ENCODE measurements at places on chromosomes 5 and 9. TPM values are rescaled to one million over a fixed set of nuclear protein-coding genes. Genes with fewer than 3 reads are reported as not detected.

PRSS3 gene
- total RNA-seq, result not detected

ADAMTS13 gene
- total RNA-seq, result 6.0 TPM

VLDLR gene
- total RNA-seq, result 20.3 TPM

FBP1 gene
- total RNA-seq, result 0.80 TPM

PDLIM7 gene
- 129 TPM for total RNA-seq

DNA sequence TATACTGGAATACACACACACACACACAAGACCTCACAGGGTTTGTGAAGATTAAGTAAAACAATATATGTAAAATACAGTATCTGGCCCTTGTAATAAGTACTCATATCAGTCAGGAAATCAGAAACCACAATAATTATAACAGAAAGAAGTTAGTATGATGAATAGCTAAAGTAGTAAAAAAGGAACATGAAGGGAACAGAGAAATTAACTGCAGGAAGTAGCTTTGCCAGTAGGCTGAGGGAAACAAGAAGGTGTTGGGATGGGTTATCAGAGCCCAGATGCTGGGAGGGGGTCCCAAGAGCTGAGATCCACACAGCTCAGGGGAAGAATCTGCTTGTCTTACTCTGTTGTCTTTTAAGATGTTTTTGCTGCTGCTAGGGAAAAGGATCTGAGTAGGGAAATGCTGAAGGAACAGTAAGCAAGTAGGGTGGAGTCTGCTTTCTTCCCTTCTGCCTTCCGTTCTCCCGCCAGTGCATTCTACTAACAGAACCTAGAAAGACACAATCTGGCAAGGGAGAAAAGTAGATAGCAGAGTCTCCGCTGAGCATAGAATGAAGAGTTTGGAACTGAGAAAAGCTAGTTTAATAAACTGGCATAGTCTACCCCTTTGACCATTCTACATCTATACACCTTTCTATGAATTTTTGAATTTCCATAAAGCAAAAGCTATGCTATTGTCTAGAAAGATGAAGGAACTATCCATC is 55.3 kb upstream of the ALDH1A1 start:
- no peak overlapping the region for H3K27ac ChIP-seq
- no peaks in the 10 kb centered on the region for H3K27me3 ChIP-seq
- no peaks in the 10 kb centered on the region for H3K4me1 ChIP-seq

DNA sequence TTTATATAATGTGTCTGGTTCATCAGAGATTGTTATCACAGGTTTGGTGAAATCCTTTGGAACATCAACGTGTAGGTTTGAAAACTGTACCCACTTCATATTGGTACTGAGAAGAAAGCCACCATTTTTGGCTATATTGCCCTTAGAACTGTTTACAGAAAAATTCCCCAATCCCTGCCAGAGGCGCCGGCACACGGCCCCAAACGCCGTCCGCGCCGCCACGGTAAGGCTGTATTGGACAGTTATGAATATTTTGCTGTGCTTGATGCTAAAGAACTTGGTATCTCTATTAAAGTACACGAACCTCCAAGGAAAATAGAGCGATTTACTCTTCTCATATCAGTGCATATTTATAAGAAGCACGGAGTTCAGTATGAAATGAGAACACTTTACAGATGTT is 35.2 kb downstream of the DCAF10 start:
- peaks cover 3% of the 10 kb centered on the region for H3K4me1 ChIP-seq
- H3K4me3 ChIP-seq, result no peak overlapping the region
- H3K36me3 ChIP-seq, result no peaks in the 10 kb centered on the region
- no peak for DNase-seq
- no peak overlapping the region for H3K27ac ChIP-seq
- no peaks in the 10 kb centered on the region for H3K27me3 ChIP-seq

GRCh38 chr9:37036776-37037502 is 2.9 kb upstream of the PAX5 start:
- no peaks in the 10 kb centered on the region for H3K36me3 ChIP-seq
- DNase-seq, result peak; percentile 42
- H3K27ac ChIP-seq, result peak overlapping the region; percentile 51
- H3K4me1 ChIP-seq, result peaks cover 60% of the 10 kb centered on the region
- peak overlapping the region; percentile 73 for H3K4me3 ChIP-seq
- H3K27me3 ChIP-seq, result peaks cover 92% of the 10 kb centered on the region

DNA sequence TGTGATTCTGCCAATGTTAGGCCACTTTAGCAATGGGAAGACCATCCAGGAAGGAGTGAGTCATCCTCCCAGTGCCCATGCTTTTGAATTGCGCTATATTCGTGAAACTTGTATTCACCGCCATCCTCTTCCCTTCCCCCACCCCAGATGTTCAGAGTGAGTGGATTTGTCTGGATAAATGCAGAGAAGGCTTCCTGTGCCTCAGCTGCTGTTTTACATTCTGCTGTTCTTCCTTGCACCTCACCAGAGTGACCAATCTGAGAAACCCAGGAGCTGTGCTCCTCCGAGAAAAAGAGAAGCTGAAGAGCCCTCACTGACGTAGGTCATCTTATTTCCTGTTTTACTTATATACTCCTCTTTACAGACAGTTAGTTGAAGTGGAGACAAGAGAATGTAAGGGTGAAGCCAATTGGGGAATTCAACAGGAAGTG is 24.6 kb upstream of the SVEP1 start:
- H3K36me3 ChIP-seq, result no peaks in the 10 kb centered on the region
- H3K4me3 ChIP-seq, result no peak overlapping the region
- DNase-seq, result no peak
- H3K27me3 ChIP-seq, result no peaks in the 10 kb centered on the region
- H3K4me1 ChIP-seq, result peaks cover 4% of the 10 kb centered on the region

DNA sequence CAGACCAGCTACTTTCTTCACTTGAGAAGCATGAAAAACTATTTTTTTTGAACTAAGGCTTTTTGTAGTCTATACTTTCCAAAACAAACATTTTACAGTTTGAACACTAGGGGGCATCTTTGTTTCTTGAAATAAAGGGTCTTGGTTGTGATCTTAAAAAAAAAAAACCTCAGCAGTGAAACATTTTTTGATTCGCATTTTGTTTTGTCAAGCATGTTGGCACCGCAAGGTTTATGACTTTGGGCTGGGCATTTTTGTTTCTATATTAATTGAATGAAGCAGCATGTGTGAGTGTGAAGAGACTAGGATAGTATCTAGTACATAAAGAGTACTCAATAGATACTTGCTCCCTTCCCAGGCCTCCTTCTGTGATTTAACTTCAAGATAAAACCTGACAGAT is 31.6 kb upstream of the ACOT12 start:
- peaks cover 1% of the 10 kb centered on the region for H3K27me3 ChIP-seq
- DNase-seq, result no peak
- H3K27ac ChIP-seq, result no peak overlapping the region
- no peaks in the 10 kb centered on the region for H3K36me3 ChIP-seq
- no peak overlapping the region for H3K4me3 ChIP-seq
- peaks cover 26% of the 10 kb centered on the region for H3K4me1 ChIP-seq

- H3K27ac ChIP-seq, result no peak overlapping the region
- H3K4me3 ChIP-seq, result no peak overlapping the region
- peaks cover 21% of the 10 kb centered on the region for H3K36me3 ChIP-seq
- no peaks in the 10 kb centered on the region for H3K4me1 ChIP-seq
Observed at GRCh38 chr5:66174338-66174737, 30.2 kb downstream of the SREK1 start.

DNA sequence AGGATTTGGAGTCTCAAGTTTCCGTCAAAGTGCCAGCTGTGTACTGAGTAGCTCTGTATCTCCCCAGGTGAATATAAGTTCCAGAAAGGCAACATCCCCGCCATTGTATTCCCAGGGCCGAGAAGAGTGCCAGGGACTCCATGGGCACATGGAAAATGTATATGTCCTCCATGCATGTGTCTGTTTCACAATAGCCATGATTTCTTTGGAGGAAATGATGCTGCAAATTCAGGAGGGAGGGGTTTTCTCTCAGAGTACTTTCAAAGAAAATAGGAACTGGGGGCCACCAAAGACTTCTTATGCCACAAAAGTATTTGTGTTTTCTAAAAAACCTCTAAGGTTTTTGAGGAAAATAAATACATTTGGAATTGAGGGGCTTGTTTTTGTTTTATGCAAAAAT is 524.6 kb downstream of the BNC2 start:
- H3K4me3 ChIP-seq, result no peak overlapping the region
- H3K36me3 ChIP-seq, result peaks cover 3% of the 10 kb centered on the region
- H3K27me3 ChIP-seq, result no peaks in the 10 kb centered on the region
- H3K27ac ChIP-seq, result peak overlapping the region; percentile 88
